ENCODE measurements at places on chromosomes 11 and 22. TPM values are rescaled to one million over a fixed set of nuclear protein-coding genes. Genes with fewer than 3 reads are reported as not detected.

Gene LARGE1
- 3.6 TPM for total RNA-seq

Gene SCN4B
- total RNA-seq = 0.53 TPM

Gene RASD2
- 0.28 TPM for total RNA-seq

Gene YWHAH
- total RNA-seq = 74.2 TPM

Gene CCS
- total RNA-seq = 35.1 TPM
